ENCODE measurements at places on chromosomes 1 and 21.

- no peak for DNase-seq
Observed at GRCh38 chr1:114224196-114224907, 70.7 kb upstream of the SYT6 start.

GRCh38 chr21:46610018-46610701 lies 5.3 kb upstream of the S100B start:
- DNase-seq = no peak

DNA sequence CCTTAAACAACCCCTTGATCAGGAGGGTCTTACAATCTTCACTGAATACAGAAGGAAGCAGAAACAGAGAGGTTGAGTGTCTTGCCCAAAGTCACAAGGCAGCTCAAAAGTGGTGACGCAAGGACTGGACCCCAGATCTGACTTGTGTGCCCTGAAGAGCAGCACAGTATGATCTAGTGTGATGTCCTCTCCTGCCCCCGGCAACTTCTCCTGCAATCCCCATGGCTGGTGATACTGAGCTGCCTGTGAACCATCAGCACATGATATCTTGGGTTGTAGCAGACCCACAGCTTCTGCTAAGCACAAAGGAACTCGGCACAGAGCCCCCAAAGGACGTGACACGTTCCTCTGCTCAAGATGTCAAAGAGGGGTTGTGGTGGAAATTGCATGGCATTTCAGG lies 51.2 kb upstream of the EDN2 start:
- DNase-seq = no peak

- no peak for DNase-seq
Observed at GRCh38 chr1:116540088-116540487, 30.7 kb downstream of the CD58 start.

GRCh38 chr1:234893725-234894630 lies 234.7 kb downstream of the TOMM20 start:
- DNase-seq = no peak

- DNase-seq = no peak
Observed at GRCh38 chr21:35510957-35511695, 462.0 kb upstream of the RUNX1 start.

DNA sequence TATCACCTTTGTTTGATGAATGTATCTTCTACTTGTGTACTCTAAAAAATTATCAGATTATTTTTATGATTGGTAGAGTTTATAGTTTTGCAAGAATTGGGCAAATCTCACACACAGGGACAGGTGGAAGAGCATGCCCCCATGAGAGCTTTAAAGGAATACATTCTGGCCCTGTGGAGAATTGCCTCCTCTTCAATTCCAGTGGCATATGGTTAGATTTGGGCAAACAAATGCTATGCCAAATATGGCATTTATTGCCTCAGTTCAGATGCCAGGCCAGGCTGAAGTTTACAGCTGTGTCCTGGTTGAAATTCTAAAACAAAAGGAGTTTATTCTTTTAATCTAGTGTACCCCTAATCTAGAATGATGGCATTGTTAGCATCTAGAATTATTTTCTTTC lies 162.4 kb upstream of the CACYBP start:
- no peak for DNase-seq

DNA sequence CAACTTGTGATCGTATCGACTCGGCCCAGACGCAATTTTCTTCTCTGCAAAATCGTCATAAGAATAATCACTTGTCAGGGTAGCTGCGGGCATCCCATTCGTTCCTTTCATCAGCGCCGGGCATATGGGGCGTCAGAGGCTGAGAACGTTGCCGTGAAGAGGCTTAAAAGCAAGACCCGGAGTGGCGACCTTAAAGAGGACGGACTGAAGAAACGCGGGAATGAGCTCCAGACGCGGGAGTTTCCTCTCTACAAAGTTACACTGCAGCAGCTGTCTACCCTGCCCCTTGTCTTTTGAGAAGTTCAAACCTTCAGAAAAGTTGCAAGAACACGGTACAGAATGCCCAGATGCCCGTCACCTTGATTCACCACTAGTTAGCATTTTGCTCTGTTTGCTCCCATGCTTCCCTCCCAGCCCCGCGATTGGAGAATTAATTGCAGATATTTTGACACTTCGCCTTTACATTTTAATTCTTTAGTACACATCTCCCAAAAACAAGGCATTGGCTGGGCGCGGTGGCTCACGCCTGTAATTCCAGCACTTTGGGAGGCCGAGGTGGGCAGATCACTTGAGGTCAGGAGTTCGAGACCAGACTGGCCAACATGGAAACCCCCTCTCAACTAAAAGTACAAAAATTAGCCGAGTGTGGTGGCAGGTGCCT lies 967 bp downstream of the CENPS start:
- DNase-seq = no peak

GRCh38 chr1:39425634-39426033 lies 65.8 kb upstream of the BMP8A start:
- no peak for DNase-seq

GRCh38 chr1:31658721-31659120 lies 14.0 kb upstream of the PEF1 start:
- DNase-seq = no peak

DNA sequence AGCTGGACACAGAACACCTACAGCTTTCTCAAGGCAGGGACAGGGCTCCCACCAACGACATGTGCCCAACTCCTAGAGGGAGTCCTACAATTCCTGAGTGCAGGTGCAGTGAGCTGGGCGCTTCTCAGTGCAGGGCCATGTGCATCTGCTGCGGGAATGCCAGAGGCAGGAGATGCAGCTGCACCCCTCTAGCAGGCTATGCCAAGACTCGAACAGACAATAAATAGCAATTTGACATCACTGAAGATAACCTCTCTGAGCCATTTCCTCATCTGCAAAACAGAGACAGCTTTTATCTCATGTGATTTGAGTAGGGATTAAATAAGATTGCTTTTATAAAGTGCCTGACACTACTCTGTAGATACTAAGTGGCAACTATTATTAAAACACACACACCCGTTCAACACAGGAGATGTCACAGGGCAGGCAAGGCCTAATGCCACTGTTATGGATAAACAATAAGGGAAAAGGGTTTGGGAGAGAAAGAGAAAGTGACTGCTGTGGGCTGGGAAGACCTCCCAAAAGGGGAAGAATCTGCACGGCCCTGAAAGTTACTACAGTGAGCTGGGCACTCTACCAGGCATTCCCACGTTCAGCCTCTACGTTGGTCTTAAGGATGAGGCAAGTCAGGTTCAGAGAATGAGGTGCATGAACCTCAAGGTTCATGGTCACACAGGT lies 5.7 kb downstream of the SLC9A1 start:
- DNase-seq = no peak

DNA sequence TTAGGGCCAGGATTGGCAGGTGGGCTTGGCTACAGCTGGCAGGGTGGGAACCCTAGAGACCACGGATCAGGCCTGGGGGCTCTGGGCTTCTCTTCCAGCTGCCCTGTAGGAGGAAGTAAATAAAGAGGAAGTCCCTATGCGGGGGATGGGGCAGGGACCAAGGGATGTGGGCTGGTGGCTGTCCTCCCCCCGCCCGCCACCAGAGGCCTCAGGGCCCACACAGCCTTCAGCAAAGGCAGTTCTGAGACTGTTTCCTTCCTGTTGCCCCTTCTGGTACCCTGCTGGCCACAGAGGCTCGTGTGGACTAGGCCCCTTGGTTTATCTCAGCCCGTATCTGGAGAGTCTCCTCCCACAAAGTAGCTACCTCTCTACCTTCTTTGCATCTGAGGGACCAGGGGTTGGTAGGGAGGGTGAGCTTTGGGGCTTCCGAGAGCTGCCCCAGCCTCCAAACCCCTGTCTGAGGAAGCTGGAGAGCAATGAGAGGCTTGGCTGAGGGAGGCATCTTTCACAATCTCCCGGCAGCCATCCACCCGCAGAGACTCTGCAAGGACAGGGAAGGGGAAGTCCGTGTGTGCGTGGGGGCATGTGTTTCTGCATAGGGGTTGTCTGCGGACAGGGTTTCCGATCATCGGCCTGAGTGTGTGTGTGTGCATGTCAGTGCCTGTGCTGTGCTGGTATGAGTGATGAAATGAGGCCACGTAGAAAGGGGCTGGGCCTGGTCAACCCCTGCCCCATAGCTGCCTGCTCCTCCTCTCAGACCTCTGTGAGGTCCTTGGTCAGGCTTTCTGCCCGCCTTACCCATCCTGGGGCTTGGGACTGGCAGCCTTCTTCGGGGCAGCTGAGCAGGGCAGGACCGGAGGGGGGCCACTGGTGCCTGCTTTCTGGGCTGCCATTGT lies 12.5 kb downstream of the RPS6KA1 start:
- no peak for DNase-seq

- DNase-seq = no peak
Observed at GRCh38 chr21:17570786-17571185, 41.9 kb downstream of the BTG3 start.
